Activated T-cell treated with anti-CD3 and anti-CD28 coated beads, Interleukin-2, amount 50 U/mL, for 4 hours (primary cell): ENCODE measurements at places on chromosomes 11 and 22.

GRCh38 chr11:119700536-119701346, 28.3 kb downstream of the NECTIN1 start:
- no peak for DNase-seq

GRCh38 chr11:86896441-86896841, 58.8 kb downstream of the FZD4 start:
- DNase-seq, result no peak

DNA sequence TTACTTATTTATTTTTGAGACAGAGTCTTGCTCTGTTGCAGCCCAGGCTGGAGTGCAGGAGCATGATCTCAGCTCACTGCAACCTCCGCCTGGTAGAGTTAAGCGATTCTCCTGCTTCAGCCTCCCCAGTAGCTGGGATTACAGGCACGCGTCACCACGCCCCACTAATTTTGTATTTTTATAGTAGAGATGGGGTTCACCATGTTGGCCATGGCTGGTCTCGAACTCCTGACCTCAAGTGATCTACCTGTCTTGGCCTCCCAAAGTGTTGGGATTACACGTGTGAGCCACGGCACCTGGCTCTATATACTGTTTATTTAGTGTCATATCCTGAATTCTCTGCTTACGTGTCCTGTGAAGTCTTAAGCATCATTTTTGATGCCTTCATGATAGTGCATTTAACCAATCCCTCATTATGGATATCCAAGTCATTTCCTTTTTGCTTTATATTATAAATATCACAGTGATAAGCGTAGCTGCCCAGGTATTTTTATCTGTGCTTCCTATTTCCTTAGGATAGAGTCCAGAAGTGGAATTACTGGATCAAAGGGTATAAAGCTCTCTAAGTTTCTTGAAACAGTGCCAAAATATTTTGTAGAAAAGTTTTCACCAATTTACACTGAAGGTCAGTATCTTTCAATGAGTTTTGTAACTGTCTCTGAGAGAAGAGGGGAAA, 871 bp upstream of the SIDT2 start:
- no peak for DNase-seq

DNA sequence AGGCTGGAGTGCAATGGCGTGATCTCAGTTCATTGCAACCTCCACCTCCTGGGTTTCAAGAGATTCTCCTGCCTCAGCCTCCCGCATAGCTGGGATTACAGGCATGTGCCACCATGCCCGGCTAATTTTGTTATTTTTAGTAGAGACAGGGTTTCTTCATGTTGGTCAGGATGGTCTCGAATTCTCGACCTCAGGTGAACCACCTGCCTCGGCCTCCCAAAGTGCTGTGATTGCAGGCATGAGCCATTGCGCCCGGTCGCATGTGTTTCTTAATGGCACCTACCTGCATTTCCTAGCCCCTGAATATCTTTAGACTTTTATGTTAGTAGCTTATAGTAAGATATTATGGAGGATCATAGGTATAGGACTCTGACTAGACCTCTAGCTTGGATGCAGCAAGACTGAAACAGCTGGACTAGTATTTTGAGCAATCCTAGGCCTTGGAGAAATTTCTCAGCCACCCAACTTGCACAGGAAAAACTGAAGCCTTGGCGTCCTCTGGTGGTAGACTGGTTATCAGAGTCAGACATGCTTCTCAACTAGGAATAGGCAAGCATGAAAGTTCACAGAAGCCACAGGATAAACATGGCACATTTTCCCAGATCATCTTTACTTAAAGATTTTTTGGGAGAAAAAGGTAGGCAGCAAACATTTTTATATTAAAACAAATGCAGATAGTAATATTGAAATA, 22.7 kb upstream of the C1QTNF4 start:
- no peak for DNase-seq
